ENCODE measurements at places on chromosomes 13 and 19.

DNA sequence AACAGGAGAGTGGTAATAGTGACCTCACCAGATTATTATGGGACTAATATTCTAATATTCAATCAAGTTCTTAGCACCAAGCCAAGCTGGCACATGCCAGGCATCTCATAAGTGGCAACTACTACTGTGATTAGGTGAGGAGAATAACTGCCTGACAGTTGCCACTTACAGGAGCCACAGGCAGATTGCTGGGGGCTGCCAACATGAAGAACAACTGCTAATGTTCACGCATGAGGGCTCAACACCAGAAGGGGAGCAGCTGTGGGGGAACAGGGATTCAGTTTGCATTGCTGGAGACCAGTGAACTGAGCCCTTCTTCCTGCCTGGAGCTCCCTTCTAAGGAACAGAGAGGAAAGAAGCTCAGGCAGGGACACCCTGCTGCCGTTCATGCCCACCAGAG is 504.5 kb downstream of the FOXO1 start:
- DNase-seq: no peak

DNA sequence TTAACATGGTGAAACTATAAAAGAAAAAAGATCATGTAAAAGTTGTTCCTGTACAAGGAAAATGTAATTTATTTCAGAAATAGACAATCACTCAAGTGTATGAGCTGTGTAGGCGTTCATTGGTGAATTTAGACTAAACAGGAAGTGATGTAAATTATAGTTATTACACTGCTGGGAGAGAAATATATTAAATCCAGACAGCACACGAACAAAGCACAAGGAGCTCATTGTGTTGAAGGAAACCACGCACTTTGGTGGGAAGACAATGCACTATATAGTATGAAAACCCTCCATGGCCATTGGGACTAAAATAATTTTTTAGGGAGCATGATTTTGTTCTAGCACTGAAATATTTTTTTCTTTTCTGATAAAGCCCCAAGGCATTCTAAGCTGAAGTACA is 450.5 kb downstream of the KLF12 start:
- DNase-seq: no peak

GRCh38 chr19:30711296-30711695 is 339.1 kb downstream of the ZNF536 start:
- no peak for DNase-seq

GRCh38 chr13:99227909-99228688 is 27.4 kb downstream of the UBAC2 start:
- DNase-seq: no peak

- no peak for DNase-seq
Observed at GRCh38 chr13:113041293-113041690, 64.3 kb upstream of the F7 start.

DNA sequence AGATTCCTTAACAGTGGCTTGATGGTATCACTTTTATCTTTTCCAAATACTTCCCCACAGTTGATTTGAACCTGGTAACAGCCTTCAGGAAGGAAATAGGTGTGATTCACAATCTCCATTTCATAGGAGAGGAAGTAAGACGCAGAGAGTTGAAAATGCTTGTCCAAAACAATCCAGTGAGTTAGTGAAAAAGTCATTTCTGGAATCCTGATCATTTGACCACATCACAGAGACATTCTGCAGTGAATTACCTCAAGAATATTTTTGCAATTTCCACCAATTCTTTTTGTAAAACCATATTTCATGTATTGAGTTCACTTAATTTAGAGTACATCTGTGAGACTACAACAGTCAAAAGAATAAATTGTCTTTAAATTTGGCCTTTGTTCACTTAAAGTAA is 292.8 kb downstream of the DCLK1 start:
- no peak for DNase-seq

DNA sequence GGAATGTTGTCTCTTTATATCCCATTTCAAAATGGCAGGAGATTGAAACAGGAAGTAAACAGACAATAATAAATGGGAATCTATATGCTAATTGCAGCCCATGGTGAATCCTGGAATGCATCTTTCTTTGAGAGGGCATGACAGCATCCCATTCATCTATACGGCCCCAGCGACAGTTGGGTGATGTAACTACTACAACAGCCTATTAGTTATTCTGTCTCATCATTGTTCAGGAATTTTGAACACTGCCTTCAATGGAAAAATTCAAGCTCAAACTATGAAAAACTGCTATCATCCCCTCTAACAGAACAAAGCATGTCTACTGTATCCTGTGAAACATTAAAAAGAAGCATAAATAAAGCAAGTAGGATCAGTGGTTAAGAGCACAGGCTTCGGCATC is 262.1 kb downstream of the DCT start:
- DNase-seq: no peak

DNA sequence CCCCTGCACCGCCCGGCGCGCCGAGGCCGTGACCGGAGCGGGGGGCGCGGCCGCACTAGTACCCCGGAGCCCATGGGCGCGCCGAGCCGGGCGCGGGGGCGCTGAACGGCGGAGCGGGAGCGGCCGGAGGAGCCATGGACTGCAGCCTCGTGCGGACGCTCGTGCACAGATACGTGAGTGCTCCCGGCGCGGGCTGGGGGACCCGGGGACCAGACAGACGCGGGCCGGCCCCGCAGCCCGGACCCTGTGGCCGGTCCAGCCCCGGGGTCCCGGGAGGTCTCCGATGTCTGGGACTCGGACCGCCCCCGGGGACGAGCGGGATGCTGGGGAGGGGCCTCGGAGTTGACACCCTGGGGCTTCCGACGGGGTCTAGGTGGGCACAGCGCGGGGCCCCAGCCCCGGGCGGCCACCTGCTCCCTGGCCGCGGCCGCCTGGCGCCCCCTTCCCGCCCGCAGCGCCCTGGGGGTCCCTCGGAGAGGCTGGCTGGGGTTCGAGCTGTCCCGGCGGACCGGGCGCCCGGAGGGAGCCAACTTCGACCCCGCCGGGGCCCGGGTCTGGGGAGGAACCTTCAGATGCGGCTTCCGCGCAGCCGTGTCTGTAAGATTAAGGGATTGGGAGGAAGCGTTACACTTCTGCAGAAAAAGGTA is 568 bp downstream of the ATP11A start:
- no peak for DNase-seq

DNA sequence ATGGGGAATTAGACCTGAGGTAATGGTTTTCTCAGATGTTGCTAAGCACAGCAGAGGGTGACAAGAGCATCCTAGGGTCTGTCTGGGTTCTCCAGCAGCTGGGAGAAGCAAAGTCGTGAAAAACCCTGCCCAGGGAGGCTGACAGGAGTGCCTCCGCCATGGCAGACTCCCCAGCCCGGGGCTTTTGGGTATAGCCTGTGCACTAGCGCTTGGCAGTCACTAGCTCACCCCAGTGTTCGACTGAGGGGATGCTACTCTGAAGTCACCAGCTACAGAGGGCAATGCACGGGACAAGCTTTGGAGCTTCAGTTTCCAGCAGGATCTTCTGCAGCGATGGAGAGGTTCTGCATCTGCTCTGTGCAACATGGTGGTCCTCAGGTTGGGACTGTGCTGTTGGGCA is 87.5 kb downstream of the ING1 start:
- DNase-seq: no peak

DNA sequence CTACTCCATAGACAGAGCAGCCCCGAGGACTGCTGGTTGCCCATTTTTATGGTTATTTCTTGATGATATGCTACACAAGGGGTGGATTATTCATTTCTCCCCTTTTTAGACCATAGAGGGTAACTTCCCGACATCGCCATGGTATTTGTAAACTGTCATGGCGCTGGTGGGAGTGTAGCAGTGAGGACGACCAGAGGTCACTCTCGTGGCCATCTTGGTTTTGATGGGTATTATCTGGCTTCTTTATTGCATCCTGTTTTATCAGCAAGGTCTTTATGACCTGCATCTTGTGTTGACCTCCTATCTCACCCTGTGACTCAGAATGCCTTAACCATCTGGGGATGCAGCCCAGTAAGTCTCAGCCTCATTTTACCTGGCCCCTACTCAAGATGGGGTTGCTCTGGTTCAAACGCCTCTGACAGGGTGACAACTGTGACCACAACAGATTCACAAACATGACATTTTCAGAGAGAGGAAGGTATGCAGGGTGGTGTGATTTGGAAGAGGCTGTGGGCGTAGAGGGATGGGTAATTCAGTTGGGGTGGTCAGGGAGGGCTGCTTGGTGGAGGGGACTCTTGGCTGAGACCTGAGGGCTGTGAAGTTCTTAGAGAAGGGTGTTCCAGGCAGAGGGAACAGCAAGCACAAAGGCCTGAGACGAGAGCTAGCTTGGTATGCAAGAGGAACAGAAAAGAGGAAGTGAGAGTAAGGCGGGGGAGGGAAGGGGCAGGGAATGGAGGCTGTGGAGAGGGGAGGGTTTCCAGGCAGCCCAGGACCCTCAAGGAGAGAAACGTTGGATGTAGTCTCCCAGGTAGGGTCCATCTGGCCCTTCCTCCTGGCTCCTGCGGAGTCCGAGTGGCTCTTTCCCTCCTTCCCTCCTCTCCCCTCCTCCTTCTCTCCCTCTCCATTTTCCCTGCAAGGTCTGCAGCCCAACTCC is 23.5 kb downstream of the FAM187B start:
- DNase-seq: no peak

DNA sequence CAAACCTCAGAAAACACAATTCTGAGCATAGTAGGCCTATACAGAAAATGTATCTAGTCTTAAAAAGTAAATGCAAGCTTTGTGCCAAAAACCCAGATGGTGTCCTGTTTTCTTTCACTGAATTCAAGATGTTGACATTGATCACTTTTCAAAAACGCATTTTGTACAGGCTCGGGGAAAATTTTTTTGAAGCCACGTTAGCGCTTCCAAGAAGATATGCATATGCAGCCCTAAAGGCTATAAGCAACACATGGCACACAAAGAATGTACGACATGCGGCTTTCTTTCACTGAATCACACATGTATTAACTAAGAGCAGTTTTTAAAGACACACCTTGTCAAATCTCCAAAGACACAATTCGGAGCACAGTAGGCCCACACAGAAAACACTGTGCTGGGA is 115.4 kb downstream of the MRPL57 start:
- no peak for DNase-seq

- DNase-seq: no peak
Observed at GRCh38 chr13:83765796-83766195, 116.5 kb downstream of the SLITRK1 start.

- no peak for DNase-seq
Observed at GRCh38 chr13:93561576-93562225, 335.1 kb downstream of the GPC6 start.

DNA sequence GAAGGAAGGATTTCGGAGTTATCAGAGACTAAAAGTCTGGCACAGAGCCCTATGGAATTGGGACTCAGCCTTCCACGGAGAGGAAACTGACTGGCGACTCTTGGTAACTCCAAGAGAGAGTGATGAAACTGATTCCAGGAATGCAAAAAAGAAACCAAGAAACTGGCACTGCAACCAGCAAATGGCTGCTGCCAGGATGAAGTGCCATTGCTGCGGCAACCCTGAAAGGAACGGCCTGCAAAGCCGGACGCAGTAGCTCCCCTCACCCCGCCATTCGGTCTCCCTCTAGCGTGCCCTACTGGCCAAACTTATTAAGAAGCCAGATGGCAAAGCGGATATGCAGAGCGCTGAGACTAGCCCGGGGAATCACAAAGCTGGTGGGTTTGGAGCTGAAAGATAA is 236.0 kb downstream of the PCDH9 start:
- DNase-seq: no peak

DNA sequence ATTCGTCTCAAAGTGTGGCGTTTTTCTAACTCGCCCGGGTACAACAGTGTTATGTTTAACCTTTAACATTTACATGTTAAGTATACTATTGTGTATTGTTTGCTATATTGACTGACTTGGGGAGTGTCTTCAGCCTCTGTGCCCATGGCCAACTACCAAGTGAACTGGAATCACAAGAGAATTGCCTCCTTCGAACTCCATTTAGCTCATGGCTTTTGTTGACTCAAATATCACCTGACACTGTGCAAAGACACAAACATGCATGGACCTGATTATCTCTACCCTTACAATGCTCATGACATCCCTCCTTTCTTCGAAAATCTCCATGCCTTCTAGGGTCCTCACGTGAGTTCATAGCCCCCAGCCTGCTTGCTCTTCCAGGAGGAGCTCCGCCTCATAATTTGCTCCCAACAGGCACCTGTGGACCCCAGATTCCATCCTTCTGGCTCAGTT is 704 bp downstream of the ZNF814 start:
- peak; percentile 8 for DNase-seq

DNA sequence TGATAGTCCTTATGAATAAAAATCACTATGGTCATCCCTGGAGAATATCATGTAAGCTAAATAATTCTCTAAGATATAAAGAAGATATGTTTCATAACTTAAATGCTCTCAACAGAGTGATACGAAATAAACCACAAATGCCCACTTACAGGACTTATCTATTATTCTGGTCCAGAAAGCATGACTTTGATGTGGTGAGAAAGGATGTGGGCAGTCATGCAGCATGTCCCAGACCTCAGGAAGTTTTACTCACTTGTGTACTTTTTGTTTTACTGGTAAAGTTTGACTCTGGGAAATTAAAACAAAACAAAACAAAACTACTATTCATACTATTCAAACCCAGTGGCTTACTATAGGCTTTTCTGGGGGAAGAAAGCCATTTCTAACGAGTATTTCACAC is 483.2 kb upstream of the SLITRK6 start:
- DNase-seq: no peak

DNA sequence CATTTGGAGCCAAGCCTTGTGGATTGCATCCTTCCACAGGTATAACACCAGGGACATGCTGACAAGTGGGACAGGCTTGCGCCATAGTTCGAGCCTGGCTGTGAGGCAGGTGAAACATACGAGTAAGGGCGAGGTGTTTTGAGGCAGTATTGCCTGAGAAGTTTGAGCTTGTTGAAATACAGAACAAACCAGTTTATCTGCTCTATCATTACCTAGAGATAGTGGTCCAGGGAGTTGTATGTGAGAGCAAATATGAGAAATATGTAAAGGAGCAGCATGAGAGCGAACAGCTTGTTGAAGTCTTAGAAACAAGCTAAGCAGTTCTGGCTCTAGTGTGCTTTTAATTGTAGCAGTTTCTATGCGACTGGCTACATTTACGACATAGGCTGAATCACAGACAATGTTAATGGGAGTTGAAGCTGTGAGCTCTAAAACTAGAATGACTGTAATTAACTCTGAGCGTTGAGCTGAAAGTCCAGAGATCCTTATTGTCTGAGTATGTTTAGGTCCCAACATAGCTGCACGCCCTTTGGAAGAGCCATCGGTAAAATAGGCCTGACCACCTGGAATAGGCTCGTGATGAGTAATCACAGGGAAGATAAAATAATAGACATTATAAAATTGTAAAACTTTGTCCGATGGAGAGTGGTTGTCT is 8.2 kb downstream of the ZNF439 start:
- no peak for DNase-seq

Measured in NCI-H2029 treated with DMSO at 0.1 percent for 48 hours (cell line).